NCI-H446 treated with DMSO at 0.1 percent for 48 hours (cell line): ENCODE measurements at places on chromosomes 11 and 22.

GRCh38 chr22:19687561-19688300 lies 26.6 kb upstream of the SEPTIN5 start:
- no peak for DNase-seq

DNA sequence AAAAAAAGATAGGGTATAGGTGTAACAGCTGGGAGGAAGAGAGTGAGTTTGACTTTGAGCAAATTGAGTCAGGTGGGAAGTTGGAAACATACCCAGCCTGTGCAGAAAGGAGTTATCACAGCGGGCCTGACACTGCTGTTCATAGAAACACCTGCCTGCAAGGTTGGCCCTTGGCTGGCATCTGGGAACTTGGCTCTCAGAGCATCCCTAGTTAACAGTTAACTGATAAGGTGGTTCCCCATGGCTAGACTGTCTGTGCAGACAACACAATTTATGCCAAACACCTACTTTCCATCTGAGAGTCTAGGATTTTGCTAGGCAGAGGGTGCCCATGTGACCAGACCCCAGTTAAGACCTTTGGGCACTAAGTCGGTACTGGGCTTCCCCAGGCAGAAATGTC lies 31.4 kb downstream of the ADAMTS8 start:
- DNase-seq, result no peak

- peak; percentile 95 for DNase-seq
These were observed 30.7 kb downstream of the PPP2R1B start for GRCh38 chr11:111735262-111736116.

DNA sequence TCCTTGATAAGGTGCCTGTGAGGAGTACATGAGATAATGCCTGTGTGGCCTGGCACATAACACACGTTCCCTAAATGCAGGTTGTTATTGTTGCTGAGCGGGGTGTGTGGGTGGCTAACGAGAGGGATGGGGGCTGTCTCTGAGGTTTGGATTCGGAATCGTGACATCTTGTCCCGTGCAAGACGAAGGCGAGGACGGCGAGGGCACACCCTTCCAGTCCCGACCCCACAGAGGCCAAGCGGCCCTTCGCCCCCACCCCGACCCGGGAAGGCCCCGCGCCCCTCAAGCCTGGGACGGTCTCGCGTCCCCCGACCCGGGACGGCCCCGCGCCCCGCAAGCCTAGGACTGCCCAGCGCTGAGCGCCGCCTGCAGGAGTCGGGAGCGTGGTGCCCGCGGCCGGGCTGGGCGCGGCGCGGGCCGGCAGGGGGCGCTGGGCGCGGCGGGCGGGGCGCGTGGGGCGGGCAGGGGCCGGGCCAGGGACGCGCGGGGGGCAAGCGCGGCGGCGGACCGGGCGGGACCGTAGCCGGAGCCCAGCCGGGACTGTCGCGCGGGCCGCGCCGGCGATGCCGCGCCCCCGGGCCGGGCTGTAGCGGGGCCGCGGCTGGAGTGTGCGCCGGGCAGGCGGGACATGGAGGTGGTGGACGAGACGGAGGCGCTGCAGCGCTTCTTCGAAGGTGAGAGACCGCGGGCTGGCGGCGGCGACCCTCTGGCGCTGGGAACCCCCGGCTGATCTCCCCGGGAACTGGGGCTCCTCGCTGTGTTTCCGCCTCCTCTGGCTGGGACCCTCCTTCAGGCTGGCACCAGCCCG lies at the start of gene MYRF:
TSS of gene MYRF (plus strand) at position 520 of the 808 bp plus-strand sequence. CDS start at position 629, 109 bp downstream.
- no peak for DNase-seq

GRCh38 chr11:62805076-62805892 lies at the start of gene NXF1:
Gene NXF1, minus strand, starts transcription at chr11:62805440. Its CDS starts 84 bp downstream, at chr11:62805356.
- DNase-seq, result peak; percentile 92

GRCh38 chr22:43540529-43540923 lies 128.7 kb downstream of the MPPED1 start:
- no peak for DNase-seq

- no peak for DNase-seq
These were observed 735.1 kb upstream of the CCDC90B start for GRCh38 chr11:84021291-84021690.

GRCh38 chr22:29780748-29781676 lies 13.8 kb downstream of the UQCR10 start:
- no peak for DNase-seq

DNA sequence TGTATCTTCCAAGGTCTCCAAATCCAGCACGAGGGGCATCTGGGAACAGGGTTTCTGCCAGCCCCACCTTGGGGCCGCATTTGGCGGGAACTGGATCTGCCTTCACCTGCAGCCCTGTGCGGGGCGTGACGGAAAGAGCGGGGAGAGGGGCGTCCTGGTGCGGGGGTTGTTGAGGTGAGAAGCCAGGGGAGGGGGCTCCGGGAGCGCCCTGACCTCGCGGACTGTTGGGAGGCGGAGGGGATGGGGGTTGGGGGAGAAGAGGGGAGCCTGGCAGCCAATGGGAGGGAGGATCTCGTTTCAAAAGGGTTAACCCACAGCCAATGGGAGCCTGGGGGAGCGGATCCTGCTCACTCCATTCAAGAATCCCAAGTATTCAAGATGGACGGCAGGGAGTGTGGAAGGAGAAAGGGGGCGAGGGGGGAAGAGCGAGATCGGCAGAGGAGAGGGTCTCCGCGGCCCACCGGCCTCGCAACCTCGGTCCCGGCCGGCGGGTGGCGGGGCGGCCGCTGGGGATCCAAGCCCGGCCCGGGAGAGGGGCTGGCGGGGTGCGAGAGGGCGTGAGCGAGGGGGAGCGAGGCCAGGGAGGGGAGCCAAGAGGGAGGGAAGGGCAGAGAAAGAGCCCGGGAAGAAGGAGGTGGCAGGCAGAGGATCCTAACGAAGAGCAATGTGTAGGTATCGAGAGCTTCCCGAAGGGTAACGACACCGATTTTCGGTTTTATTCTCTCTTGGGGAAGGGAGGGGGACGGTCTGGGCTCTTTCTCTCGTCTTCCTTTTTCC lies 11.5 kb downstream of the YPEL4 start:
- peak; percentile 29 for DNase-seq

GRCh38 chr22:17199003-17199731 lies 20.1 kb downstream of the ADA2 start:
- DNase-seq, result no peak

DNA sequence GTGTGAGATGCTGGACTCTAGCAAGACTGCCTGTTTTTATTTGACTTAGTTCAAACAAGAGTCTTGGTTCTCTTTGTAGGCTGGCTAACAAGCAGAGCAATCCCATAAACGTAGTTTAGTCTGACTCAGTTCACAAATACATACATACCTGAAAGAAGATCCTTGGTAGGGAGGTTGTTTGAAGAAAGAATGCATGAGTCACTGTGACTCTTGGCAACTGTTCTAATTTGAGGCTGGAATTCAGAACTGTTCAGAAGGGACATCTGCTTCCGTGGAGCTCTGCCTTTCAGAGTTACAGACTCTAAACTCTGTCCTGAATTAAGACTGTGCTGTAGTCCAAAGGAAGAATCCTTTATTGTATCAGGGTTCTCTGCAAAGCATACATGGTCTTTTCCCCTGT lies 32.2 kb downstream of the C2CD3 start:
- peak; percentile 85 for DNase-seq

DNA sequence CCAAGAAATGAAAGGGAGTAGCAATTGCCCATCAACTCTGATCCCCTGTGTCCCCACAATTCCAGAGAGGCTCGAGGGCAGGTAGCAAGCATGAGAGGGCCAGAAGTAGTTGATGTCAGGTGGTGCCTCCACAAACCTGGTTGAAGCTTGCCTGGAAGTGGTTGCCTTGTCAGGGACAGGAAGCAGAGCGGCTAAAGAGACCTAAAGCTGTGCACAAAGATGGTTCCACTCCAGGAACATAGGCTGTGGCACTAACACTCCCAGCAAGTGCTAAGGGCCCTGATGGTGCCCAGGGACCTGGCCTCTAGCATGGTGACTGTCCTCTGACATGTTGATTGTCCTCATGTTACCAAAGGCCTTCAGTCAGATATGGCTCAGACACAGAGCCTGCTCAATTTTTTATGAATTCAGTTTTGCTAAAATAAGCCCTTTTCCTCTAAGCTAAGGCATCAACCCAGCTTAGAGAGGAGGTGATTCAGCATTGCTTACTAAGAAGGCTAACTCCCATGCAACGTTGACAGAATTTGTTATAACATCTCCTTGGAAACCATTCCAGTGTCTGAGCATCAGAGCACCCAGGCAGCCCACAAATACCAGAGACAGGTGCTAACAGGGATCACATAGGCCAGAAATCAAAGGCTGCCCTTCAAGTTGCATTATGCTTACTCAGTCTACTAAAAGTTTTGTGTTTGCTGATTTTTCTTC lies 196.3 kb upstream of the ARHGAP20 start:
- no peak for DNase-seq

DNA sequence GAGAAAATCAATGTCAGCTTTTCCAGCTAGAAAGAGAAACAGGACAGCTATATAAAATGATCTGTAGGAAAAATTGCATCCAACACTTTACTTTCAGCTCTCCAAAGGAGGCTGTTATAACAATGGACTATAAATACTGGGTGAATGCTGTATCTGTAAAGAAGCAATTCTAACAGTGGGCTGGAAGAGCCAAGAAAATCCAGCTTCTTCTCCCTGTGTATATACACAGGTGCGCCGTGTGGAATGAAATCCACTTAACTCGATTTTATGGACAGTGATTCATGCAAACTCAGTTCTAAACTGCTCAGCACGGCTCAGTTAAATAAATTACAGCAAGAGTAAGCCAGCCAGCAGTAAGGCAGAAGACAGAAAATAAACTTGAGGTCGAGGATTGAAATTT lies 32.5 kb upstream of the LMO2 start:
- no peak for DNase-seq

GRCh38 chr11:18135308-18135707 lies 2.9 kb downstream of the MRGPRX3 start:
- no peak for DNase-seq

DNA sequence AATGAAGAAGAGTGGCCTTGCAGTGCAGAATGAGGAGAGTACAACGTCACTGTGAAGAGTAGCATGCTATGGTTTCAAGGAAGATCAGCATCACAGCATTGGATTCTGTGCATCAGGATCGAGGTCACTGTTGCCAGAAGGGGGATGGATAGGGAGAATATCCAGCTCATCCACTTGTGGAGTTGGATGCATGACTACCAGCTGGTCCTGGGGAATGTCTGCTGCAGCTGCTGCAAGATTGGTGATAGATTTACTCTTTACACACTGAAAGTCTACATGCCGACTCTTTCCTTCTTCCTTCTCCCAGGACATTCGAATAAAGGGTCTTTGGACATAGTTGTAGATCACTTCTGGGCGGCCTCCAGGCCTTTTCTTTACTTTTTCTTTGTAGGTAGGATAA lies 74.3 kb downstream of the BTBD10 start:
- no peak for DNase-seq

DNA sequence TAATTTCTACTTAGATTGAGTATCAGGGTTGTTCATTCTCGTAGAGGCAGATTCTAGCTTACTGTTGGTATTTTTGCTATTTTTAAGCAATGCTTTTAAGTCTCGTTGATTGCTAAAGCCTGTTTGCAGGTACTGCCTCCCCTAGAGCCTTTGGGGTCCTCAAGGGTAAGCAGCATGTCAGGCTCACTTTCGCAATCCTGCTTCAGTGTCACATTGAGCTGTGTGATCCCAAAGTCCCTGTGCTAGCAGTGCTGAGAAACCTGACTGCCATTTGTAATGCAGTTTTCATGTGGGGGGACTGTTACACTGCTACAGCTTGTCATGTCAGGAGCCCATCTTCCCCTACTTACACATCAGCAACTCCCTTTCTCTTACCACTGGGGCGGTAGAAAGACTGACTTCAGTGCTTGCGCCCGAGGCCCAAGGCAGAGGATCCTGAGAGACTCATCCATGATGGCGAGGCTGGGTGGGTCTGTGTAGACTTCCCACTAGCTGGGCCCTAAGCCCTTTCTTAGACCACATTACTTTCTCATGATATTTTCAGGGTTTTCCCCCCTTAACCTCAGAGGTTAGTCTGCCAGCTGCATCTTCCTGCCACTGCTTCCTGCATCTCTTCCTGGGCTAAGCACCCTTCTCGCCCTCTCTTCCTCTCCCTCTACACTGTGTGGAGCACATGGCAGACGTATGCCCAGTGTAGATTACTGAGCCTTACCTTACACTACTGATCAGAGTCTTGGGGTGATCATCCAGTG lies 40.8 kb upstream of the ST14 start:
- no peak for DNase-seq

DNA sequence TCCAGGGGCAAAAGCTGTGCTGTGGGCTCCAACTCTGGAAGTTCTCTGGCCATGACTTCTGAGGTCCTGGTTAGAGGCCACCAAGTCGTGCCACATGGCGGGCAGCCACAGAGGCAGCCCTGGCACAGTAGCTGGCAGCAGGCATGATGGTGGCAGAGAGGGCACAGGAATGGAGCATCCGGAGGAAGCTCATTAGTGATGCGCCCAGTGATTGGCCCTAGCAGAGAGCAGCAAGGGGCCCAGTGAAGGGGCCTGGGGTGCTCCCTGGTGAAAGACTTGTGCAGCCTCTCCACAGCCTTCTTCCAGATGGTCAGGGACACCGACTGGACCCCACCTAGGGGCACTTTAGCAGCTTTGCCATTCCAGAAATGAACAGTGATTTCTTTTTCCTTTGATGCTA lies 7.0 kb downstream of the C11orf16 start:
- no peak for DNase-seq

DNA sequence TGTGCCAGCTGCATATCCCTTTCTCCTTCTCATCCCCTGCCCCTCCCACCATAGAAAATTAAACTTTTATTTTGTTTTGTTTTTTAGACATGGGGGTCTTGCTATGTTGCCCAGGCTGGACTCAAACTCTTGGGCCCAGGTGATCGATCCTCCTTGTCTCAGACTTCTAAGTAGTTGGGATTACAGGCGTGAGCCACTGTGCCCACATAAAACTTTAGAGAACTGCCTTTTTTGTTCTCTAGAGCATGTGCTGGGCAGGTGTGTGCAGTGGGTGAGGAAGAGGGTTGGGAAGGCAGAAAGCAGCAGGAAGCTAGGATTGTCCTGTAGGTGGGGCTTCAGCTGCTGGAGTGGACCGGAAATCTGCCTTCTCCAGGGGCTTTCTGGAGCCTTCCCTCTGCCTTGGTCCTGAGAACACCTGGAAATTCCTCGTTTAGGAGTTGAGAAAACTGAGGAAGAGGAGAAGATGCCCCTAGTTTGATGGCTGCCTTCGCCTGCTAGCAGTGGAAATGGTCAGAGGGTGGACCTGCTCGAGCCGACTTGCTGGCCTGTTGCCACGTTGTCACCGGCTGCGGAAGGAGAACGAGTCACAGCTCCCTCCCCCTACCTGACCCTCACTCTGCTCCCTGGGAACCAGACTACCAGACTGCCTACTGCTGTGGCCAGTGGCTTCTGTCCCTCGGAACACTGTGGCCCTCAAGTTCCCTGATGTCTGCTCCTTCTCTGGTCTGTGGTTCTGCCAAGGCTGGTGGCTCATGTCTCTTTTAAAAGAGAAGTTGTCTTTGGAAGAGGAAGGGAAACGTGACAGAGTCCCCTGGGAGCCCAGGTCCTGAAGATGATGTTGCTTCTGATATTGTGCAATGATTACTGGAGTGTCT lies 4.0 kb downstream of the ST14 start:
- no peak for DNase-seq

DNA sequence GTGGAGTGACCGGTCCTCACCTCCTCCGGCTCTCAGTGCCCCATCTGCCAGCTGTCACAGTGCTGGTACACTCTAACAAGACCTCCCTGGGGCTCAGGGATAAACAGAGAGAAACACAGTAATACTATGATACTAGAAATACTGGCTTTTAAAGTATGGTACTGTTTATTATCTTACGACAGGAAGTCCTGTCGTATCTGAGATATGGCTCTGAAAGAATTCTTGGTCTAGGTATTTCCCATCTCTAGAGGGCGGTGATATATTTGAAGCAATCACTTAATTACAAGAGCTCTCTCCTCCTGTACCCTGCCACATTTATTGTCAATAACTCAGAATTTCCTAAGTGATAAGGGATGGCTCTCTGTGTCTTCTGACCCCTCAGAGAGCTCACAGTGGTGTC lies 119.1 kb downstream of the RRM1 start:
- no peak for DNase-seq
